ENCODE measurements at places on chromosomes 5 and 9.
A peak's percentile ranks its signal among the peaks of the same experiment; 100 is the strongest.

- no peak overlapping the region for H3K27ac ChIP-seq
- H3K4me1 ChIP-seq: no peaks in the 10 kb centered on the region
- H3K27me3 ChIP-seq: no peaks in the 10 kb centered on the region
- DNase-seq: no peak
These were observed 21.8 kb upstream of the SLC12A7 start for GRCh38 chr5:1133510-1134201.

DNA sequence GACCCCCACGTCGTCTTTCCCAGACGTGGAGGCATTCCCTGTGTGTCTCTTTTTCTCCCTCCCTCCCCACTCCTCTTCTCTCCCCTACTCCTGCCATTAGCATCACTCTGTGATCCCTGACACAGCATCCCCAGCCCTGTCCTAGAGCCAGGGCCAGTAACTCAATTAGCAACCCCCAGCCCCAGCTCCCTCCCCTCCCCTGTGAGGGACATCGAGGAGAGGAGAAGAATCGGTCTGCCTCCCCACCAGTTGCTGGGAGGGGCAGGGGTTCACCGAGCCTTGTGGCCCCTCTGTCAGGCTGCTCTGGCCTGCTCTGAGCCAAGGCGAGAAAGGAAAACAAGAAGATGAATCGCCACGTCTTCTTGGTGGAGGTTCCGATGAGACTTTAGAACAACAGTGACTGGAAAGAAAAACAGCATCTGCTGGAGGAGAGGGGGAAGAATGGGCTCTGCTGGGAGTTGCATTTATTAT is 123.1 kb downstream of the PAPPA start:
- DNase-seq: peak; percentile 35
- peak overlapping the region; percentile 96 for H3K27ac ChIP-seq
- peaks cover 85% of the 10 kb centered on the region for H3K4me1 ChIP-seq

- DNase-seq: no peak
- H3K36me3 ChIP-seq: no peaks in the 10 kb centered on the region
- no peaks in the 10 kb centered on the region for H3K4me1 ChIP-seq
These were observed 262.7 kb upstream of the CLINT1 start for GRCh38 chr5:158121678-158122077.

DNA sequence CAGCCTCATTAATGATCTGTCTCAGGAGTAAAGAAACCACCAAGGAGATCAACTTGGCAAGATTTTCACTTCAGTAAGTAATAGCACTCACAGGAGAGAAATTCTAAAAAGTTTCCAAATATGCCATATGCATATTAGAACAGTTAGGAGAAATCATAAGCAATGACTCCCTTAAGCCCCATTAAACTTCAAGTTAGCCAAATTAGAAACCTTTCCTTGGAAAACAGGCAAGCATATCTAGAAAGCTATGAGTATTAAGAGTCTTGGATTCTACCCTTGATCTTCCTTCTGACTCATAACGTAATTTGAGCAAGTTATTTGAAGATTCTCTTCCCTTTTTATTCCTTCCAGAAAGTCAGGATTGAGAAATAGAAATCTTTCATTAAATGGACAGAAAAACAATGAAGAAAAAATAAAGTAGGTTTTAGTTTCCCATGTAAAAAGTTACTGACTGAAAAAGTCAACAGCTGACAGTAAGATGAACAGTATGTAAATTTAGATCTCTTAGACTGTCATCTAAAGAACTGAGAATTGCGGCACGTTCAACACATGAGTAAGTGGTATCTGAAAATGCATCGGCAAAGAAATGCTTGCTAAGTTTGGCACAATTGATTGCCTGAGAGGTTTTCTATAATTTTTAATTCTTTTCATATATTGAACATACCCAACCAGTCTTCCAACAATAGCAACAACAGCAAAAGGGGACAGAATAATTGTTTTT is 565.7 kb upstream of the FTMT start:
- H3K4me1 ChIP-seq: no peaks in the 10 kb centered on the region
- H3K4me3 ChIP-seq: no peak overlapping the region
- H3K36me3 ChIP-seq: no peaks in the 10 kb centered on the region
- H3K27ac ChIP-seq: no peak overlapping the region
- DNase-seq: no peak
- H3K27me3 ChIP-seq: no peaks in the 10 kb centered on the region

DNA sequence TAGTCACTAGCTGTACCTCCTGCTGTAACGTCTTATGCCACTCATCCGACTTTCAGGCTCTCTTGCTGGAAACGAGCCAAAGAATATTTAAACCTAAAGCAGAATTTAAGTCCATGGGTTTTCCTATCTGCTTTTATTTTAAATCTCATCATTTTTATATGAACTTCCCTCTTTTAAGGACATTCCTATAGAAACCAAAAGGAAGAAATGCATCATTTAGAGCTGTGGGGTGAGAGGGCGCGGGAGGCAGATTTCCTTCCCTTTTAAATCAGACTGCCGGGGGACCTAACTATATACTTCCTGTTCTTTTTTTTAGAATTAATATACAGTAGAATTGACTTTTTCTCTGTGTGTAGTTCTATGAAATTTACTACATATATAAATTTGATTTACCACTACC is 468.8 kb downstream of the BNC2 start:
- no peak overlapping the region for H3K27ac ChIP-seq
- no peak for DNase-seq
- H3K4me3 ChIP-seq: no peak overlapping the region
- H3K4me1 ChIP-seq: no peaks in the 10 kb centered on the region

DNA sequence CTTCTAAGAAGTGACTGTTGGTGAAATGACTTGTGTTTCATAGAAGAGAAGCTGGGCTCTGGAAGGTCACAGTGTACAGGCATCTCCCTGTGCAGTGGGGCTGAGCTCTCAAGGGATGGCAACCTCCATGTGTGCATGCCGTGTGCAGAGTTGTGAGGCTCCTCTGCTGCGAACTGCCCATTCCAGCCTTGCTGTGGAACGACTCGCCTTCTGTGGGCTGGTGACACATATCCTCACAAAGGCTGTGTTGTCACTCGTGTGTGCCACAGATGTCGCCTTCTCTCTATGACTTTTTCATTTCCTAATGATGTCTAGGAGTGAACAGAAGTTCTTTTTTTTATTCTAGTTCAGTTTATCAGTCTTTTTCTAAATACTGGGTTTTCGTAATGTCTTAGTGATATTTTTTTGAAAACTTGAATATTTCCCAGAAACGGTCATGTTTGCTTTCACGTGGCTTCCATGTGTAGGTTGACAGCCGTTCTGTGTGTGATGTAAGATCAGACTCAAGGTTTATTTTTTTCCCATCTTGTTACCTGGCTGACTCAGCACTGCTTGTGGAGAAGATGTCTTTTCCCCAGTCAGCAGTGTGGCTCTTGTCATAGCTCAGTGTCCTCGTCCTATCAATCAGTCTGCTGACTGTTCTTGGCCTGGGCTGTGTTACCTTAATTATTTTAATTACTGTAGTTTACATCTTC is 57.3 kb upstream of the CACNA1B start:
- no peak overlapping the region for H3K4me3 ChIP-seq
- no peaks in the 10 kb centered on the region for H3K4me1 ChIP-seq
- no peak overlapping the region for H3K27ac ChIP-seq
- H3K36me3 ChIP-seq: peaks cover 35% of the 10 kb centered on the region

DNA sequence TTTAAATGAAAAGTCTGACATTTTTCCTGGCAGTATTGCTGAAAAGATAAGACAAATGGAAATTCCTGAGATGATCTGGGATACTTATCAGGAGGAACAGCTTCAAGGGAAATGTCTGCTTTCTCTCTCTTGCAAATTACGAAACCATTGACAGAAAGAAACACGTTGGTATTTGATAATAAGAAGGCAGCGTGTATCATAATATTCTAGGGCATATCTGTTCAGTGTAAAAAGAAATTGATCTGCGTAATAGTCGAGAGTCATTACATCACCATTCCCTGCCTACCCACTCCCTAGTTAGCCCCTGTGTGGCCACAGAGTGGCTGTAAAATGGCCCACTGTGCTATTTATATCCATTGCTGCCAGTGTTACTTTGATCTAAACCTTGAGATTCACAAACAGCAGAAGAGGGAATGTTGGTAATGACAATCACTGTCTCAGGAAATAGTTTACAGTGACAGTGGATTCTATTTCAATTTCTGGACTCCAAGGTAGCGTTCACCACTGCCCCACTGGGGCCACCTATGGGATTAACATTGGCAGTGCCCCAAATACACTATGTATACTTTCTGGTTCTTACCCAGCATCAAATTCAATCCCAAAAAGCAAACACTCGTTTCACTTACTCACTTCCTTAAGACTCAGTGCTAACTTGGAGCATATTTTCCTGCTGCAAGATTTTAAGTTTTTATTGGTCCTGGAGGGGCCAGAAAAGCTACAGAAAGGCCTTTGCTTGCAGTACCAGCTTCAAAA is 133.4 kb upstream of the GAS1 start:
- DNase-seq: no peak
- no peaks in the 10 kb centered on the region for H3K36me3 ChIP-seq
- H3K27me3 ChIP-seq: no peaks in the 10 kb centered on the region
- H3K4me1 ChIP-seq: no peaks in the 10 kb centered on the region
- H3K27ac ChIP-seq: no peak overlapping the region

DNA sequence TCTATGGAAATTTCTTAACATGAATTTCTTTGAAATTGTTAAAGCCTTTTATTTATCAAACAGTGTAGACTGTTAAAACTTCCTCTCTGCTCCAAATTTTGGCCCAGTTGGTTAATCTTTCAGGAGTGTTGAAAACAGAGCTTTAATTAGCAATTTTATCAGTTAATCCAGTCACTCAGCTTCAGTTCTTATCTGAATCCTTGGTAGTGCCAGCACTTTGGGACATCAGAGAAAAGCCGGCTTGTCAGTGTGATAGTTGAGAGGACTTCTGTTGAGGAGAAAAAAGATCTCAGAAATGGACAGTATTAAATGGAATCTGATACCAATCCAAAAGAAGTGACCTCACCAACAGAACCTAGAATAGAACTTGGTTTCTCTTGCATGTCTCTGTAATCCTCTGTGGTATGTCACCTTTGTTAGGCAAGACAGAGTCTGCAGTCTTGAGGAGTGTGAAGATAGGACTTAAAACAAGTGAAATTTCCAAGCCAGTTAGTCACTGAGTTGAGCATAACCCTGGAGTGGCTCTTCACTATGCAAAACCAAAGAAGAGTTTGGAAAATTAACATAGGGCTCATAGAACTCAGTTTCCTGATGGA is 251.8 kb downstream of the NNT start:
- no peak for DNase-seq
- no peaks in the 10 kb centered on the region for H3K4me1 ChIP-seq
- no peak overlapping the region for H3K4me3 ChIP-seq
- no peaks in the 10 kb centered on the region for H3K27me3 ChIP-seq
- H3K36me3 ChIP-seq: no peaks in the 10 kb centered on the region
- H3K27ac ChIP-seq: no peak overlapping the region

GRCh38 chr5:13567819-13568218 is 376.7 kb downstream of the DNAH5 start:
- peaks cover 11% of the 10 kb centered on the region for H3K4me1 ChIP-seq
- H3K4me3 ChIP-seq: no peak overlapping the region
- peak; percentile 27 for DNase-seq
- H3K27me3 ChIP-seq: no peaks in the 10 kb centered on the region
- no peak overlapping the region for H3K27ac ChIP-seq
- H3K36me3 ChIP-seq: no peaks in the 10 kb centered on the region

GRCh38 chr9:80557256-80557655 is 985.5 kb downstream of the TLE4 start:
- no peak overlapping the region for H3K27ac ChIP-seq
- no peaks in the 10 kb centered on the region for H3K27me3 ChIP-seq
- H3K36me3 ChIP-seq: no peaks in the 10 kb centered on the region
- H3K4me1 ChIP-seq: no peaks in the 10 kb centered on the region
- DNase-seq: no peak

DNA sequence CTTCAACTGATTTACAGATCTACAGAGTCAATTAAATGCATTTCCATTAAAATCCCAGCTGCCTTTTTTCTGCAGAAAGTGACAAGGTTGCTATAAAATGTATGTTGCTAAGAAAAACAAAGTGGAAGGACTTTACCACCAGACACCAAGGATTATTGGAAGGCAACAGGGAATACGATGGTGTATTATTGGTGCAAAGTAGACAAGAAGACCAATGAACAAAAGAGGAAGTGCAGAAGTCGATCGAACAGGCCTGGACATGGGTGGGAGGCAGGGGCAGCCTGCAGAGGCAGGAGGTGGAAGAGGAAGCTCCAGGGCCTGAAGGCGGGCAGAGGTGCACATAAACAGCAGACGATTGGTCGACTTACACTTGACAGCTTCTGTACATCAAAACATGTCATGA is 10.6 kb upstream of the SLC6A19 start:
- H3K27me3 ChIP-seq: peaks cover 61% of the 10 kb centered on the region
- H3K4me1 ChIP-seq: no peaks in the 10 kb centered on the region
- H3K36me3 ChIP-seq: no peaks in the 10 kb centered on the region
- H3K4me3 ChIP-seq: no peak overlapping the region
- no peak overlapping the region for H3K27ac ChIP-seq

DNA sequence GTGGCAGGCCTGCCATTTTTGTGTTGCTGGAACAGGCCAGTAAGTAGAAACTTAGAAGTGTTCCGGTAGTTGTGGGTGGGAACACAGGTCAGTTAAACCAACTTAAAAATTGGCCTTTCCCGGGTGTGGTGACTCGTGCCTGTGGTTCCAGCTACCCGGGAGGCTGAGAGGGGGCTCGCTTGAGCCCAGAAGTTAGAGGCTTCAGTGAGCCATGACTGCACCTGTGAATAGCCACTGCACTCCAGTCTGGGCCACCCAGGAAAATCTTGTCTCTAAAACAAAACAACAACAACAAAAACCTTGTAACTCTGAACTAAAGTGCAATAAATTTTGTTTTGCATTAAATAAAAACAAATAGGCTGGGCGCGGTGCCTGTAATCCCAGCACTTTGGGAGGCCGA is 1.4 kb upstream of the NHP2 start:
- no peak overlapping the region for H3K27ac ChIP-seq
- H3K4me3 ChIP-seq: no peak overlapping the region
- H3K4me1 ChIP-seq: peaks cover 8% of the 10 kb centered on the region
- peaks cover 26% of the 10 kb centered on the region for H3K36me3 ChIP-seq

- H3K36me3 ChIP-seq: peaks cover 5% of the 10 kb centered on the region
- peak; percentile 37 for DNase-seq
- no peaks in the 10 kb centered on the region for H3K27me3 ChIP-seq
- no peak overlapping the region for H3K4me3 ChIP-seq
- no peaks in the 10 kb centered on the region for H3K4me1 ChIP-seq
- H3K27ac ChIP-seq: no peak overlapping the region
These were observed 89.5 kb downstream of the PHF2 start for GRCh38 chr9:93665637-93666438.

DNA sequence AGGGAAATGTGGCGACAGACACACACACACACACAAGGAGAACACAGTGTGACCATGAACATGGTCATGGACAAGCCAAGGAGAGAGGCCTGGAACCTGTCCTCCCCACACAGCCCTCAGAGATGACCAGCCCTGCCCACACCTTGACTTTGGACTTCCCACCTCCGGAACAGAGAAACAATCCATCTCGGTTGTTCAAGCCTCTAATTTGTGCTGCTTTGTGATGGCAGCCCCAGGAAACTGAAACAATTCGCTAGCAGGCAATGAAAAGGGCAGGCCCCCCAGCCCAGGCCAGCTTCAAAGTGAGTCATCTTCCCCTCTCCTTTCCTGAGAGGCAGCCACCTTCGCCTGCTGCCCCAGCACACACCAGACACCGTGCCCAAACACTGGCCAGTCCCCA is 47.7 kb downstream of the NSUN2 start:
- H3K36me3 ChIP-seq: no peaks in the 10 kb centered on the region
- no peak for DNase-seq
- no peaks in the 10 kb centered on the region for H3K4me1 ChIP-seq
- H3K4me3 ChIP-seq: no peak overlapping the region

- H3K36me3 ChIP-seq: peaks cover 94% of the 10 kb centered on the region
- no peak overlapping the region for H3K4me3 ChIP-seq
- no peaks in the 10 kb centered on the region for H3K27me3 ChIP-seq
- no peaks in the 10 kb centered on the region for H3K4me1 ChIP-seq
- no peak for DNase-seq
- H3K27ac ChIP-seq: no peak overlapping the region
These were observed 16.8 kb upstream of the POMT1 start for GRCh38 chr9:131485728-131486422.
